Cardiac fibroblast (primary cell): ENCODE measurements at places on chromosomes 2 and 18.

DNA sequence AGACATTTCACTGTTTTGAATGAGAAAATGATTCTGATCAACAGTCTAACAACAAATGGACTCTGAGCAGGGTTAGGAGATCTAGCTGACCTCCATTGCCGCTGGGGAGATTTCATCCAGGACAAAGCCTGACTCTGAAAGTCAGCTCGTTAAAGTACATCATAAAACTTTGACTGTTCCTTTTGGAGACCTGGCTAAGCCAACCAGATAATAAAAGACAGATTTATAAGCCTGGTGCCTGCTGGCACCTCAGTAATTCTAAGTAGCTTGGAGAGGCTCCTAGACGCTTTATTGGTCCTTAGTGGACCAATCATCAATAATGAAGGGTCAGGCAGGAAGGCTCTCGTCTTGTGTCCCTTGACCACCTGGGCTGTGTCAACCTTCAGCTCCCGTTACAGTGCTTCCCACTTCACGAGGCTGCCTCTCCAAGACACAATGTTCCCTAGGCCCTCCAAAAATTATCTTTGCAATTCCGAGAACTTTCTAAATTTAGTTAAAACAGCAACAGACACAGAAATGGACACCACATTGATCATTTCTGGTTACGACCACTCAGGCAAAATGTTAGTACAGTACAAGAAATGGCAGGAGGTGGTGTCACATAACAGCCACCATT lies 47.9 kb upstream of the PMAIP1 start:
- no peak for DNase-seq

DNA sequence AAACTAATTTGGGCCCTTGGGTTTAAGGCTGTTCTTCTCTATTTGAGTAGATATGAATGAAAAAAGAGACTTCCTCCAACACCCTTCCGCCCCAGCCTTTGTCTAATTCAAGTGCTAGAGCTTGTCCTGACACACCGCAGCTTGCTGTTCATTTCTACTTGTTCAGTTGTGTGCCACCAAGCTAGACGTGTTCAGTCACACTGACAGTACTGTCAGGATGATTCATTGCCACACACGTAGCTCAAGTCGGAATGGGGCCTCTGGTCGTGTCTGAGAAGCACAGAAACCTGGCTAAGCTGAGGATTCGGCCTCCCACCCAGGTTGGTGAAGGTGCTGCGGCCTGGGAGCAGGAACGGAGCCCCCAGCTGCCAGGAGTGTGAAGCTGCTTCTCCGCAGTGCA lies 45.6 kb upstream of the INHBB start:
- no peak for DNase-seq

- no peak for DNase-seq
Observed at GRCh38 chr2:57888463-57888862, 158.1 kb upstream of the VRK2 start.

- peak; percentile 70 for DNase-seq
Observed at GRCh38 chr2:64488050-64488974, 34.4 kb downstream of the LGALSL start.

DNA sequence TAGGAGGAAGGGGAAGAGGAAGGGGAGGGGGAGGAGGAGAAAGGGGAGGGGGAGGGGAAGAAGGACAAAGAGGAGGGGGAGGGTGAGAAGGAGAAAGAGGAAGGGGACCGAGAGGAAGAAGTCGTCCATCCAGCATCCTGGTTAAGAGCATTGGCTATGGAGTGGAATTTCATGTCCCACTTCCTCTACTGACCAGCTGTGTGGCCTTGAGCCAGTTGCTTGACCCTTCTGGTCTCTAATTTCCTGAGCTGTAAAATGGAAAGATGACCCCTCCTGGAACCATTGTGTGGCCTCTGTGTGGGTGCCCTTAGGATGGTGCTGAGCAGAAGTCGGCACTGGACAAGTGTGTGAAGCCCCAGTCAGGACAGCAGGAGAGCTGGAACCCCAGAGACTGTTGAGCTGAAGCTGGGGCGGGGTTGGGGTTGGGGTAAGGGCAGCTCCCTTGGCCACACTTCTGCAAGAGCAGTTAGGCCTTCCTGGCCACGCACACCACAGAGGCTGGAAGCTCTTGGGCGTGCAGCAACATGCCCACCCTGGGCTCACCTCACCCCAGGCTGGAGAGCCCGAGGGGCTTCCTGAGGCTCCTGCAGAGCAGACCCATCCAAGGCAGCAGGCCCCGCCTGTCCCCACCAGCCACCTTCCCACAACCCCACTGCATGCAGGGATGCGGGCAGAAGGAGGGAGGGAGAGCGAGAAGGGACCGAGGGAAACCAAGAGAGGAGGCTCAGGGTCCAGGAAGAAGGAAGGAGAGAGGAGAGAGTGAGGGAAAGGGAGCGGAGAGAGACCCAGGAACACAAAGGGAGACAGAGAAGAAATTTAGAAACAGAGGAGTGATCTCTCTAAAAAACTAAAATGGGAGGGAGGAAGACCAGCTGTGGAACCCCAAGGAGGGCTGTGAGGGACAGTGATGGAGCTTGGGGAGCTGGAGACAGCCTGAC lies 16.2 kb downstream of the ADRA2B start:
- no peak for DNase-seq

DNA sequence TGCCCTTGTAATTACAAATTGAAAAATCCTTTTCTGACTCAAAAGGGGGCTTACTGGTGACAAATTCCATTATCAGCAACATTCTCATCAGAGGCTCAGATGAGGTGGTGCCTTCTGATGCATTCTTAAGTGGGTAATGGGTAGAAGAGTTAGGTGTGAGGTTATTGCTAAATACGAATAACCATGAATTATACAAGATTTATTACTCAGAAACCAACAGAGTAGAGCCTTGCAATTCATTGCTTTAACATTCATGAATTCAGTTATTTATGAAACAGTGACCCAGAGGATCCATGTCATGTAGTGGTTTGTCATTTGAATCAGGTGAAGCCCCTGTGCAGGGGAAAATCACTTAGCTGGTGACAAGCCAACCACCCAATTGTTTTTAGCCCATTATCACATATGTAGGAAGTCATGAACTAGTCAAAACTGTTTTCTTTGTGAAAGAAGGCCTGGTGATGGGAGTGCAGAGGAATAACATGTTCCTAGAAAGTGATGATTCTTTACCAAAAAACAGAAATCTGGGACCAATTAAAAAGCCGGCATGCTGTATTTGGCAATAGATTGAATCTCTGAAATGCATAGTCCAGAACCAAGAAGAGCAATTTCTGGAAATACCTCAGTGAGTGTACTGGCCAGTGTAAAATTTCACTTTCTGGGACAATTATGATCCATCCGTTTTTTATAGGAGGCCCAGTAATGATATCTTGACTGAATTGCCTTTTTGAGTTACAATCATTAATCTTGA lies 70.2 kb downstream of the CRIM1 start:
- no peak for DNase-seq

GRCh38 chr2:169729274-169729605 lies 4.4 kb upstream of the KLHL23 start:
- DNase-seq: no peak

DNA sequence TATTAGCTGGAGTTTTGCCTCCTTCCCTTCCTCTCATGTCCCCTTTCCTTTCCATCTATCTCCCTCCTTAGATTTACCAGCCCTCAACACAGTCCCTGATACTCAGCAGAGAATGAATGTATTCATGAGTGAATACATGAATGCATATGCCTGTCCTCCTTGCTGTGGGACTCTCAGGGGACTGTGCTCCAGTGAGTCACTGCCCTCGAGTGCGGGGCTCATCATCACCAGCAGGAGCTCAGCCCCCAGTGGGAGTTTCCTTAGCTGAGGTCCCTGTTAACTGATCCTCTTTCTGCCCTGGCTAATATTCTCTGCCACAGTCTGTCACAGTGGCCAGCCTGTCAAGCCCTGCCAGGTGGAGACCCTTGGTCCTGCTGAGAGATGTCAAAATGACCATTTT lies 104.9 kb upstream of the LHCGR start:
- DNase-seq: peak; percentile 38

DNA sequence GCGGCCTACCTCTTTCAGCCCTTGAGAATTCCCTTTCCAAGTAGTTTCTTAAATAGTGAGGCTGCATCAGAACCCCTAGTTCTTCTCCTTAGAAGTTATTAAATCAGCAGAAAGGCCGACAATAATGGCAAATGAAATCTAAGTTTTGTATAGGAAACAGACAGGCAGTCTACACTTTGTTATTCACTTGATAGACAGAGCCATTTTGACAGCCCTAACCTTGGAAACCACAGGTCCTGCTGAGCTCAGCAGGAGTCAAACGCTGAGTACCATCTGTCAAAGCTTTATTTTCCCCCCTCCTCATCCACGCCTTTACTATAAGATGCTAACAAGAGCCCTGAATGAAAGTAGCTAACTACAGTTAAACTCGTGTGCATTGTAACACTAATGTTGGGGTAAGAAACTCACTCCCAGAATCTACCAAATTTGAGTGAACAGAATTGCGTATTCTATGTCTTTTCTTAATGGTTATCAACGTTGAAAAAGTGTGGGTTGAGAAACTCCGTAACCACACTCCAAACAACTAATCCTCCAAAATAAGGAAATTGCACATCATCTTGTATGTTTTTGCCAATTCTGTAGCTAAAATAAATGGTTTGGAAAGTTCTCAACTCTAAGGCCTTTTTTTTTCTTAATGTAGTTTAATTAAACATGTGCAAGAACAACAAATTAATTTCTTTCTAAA lies 90.6 kb upstream of the EFEMP1 start:
- DNase-seq: peak; percentile 45

- no peak for DNase-seq
Observed at GRCh38 chr2:241088376-241088775, 13.7 kb downstream of the MTERF4 start.

DNA sequence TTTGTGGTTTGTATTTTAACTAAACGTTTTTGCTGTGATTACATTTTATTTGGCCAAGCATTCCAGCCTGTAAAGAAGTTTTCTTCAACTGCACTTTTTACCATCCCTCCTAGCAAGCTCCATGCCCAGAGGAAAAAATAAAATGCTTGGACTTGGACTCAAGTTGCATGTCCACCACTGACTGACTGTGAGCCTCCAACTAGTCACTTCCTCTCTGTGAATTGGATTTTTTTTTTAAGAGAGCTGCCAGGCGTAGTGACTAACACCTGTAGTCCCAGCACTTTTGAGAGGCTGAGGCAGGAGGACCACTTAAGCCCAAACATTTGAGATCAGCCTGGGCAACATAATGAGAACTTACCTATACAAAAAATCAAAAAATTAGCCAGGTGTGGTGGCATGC lies 1185.2 kb upstream of the PIK3C3 start:
- DNase-seq: no peak

DNA sequence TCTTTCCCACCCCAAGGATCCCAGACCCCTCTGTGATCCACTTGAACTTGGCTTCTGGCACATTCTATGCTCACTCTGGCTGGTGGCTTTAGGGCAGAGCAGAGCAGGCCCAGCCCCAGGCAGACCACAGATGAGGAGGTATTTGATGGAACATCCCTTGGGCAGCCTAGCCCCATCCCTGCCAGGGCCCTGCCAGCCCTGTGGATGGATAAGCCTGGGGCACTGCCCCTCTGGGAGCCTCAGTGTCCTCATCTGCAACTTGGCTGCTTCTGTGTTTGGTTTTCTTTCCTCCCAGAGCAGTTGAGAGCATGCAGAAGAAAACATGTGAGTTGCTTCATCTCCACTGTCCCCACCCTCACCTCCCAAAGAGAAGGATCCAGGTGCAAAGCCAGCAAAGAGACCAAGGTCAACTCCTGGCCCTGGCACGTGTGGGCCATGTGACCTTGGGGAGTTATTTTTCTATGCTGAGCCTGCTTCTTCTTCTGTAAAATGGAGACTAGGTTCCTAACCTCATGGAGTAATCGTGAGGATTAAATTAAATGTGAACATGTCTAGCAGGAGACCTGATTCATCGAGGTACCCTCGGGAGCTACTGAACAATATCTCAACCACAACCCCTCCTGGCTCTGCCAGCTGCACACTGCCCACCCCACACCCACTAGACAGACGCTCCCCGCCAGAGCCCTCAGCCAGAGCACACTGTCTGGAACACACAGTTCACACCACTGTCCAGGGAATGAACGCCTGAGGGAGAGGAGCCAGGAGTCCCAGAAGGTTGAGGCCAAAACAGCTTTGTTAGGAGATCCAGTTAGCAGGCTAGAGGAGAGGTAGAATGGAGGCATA lies 14.6 kb upstream of the TNS1 start:
- no peak for DNase-seq

DNA sequence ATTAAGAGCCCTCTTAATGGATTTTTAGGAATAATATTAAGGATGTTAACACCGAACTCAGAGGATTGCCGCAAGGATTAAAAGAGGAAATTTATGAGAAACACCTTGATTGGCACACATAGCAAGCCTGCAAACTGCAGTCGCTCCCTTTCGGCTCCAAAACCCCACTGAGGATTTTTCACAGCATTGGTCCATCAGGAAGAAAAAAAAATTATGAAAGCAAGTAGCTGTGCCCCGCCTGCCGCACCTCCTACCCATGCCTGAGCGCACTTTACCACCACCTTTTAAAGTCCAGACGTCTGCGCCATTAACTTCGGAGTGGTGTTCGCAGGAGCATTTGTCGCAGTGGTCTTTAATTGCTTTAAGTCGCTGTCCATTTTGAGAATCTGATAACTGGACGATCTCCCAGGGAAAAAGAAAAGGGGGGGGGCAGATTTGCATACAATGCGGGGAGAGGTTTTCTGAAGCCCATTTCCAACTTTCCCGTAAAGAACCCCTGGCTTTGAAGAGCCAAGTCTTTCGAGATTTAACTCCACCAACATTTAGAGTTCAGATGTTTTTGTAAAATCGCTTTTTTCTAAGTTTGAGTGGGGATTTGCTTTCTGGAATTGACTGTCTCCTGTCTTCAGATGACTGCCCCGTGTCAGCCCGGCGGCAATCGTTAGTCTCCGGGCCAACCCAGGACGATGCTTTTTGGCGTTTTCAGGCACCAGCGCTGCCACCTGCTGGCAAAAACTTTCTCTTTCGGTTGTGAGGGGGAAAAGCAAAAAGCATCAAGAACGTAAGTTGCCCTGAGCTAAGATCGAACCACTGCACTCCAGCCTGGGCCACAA lies 913 bp upstream of the TRABD2A start:
- DNase-seq: peak; percentile 83

- DNase-seq: peak; percentile 88
Observed at GRCh38 chr18:11688972-11689668, at the start of gene GNAL. GNAL (plus strand) TSS chr18:11689264; CDS start chr18:11689564, 300 bp downstream.

- DNase-seq: peak; percentile 16
Observed at GRCh38 chr2:8447610-8448221, 234.1 kb upstream of the ID2 start.

DNA sequence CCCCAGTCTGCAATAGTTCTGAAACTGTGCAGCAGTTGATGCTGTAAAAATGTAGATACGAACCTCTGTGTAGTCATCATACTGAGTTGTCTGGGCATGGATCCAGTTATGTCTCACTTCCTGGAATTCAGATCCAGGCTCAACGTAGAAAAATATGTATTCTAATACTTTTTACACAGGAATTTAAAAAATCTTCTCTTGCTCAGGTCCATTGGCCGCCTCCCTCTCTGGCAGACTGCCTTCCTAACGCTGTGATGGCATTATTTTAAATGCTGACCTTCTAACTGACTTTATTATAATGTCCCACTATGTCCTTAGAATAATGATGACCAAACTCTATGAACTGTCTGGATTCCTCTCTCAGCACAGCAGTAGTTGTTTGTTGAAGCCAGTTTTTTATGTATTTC lies 119.6 kb downstream of the FEZ2 start:
- peak; percentile 96 for DNase-seq
